ENCODE measurements at places on chromosomes 2 and 18.

DNA sequence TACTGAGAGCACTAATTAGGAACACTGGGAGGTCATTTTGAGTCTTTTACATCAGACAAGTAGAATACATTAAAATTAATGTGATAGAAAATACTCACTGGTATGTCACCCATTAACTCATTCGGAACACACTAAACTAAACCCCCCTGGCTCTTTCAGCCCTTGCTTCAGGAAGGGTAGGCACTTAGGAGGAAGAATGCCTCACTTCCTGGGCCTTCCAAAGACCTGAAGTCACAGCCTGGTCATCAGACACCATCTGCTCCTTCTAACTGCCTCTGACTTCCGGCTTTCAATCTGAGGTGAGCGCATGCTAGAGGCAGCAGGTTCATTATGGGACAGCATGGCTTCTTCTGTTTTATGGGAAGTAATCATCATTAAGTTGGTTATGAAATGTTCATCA is 451.4 kb downstream of the PID1 start:
- DNase-seq, result no peak

DNA sequence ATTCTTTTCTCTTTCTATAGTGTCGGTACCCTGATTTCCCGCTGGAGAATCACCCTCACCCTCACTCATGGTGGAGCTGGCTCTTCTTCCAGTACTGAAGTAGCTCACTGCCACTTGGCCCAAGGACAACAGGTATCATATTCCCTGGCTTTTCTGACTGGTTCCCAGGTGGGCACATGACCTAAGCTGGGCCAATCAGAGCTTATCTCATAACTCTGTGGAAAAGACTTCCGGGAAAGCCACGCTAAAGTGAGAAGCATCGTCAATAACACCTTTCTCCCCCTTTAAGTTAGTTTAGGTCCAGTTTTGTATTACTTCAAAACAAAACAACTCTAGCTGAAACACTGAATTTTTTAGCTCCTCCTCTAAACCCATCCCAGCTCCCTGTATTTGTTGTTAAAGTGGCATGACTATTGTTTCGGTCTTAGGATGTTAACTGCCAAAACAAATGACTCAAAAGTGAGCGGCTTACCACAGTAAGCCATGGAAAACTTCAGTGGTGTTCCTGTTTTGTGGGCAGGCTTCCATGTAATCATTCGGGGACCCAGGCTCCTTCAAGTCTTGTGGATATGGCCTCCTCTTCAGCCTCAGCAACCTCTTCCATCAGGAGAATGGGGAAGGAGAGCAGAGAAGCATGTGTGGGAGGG is 137.4 kb upstream of the DLX2 start:
- no peak for DNase-seq

DNA sequence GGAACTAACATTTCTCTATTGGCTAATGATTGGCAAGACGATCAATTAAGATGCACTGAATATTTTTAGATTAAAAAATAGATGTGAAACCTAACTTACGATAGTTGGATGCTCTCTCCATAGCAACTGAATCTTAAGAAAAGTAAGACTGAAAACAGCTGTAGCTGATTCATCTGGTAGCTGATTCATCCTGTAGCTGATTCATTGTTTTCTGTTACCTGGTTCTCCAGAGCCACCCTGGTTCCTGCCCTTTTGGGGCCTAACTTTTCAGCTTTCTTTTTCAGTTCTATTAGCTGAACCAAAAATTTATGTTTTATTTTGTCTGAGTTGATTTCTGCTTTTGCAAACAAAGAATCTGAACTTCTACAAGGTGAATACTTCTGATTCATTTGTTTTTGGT is 22.7 kb upstream of the SPR start:
- DNase-seq, result no peak

- DNase-seq, result no peak
These were observed 573.3 kb downstream of the LRP1B start for GRCh38 chr2:141557329-141558095.
